Placental epithelial cell (primary cell): ENCODE measurements at places on chromosomes 12 and 14. TPM values are rescaled to one million over a fixed set of nuclear protein-coding genes. Genes with fewer than 3 reads are reported as not detected.

The VASH1 gene
- total RNA-seq: 0.33 and 1.2 TPM in 2 replicates

The CCDC38 gene
- total RNA-seq: under 0.01 and 0.11 TPM in 2 replicates

The AMIGO2 gene
- total RNA-seq: 0.43 and 0.79 TPM in 2 replicates

The ANHX gene
- total RNA-seq: not detected in 2 replicates

The DNAH10 gene
- under 0.01 and 1.2 TPM in 2 replicates for total RNA-seq

The GSKIP gene
- total RNA-seq: 17.7 and 30.7 TPM in 2 replicates

The C1S gene
- 0.87 and 6.7 TPM in 2 replicates for total RNA-seq

The ARHGEF25 gene
- total RNA-seq: 6.0 and 22.4 TPM in 2 replicates

The BEST3 gene
- total RNA-seq: under 0.01 and 0.87 TPM in 2 replicates

The VRTN gene
- total RNA-seq: not detected in 2 replicates

The GNB3 gene
- total RNA-seq: 0.65 and 3.1 TPM in 2 replicates

The CCDC175 gene
- total RNA-seq: not detected in 2 replicates

The POTEM gene
- total RNA-seq: not detected in 2 replicates

The AEBP2 gene
- 12.9 and 23.2 TPM in 2 replicates for total RNA-seq

The P2RX7 gene
- under 0.01 TPM in 1 of 2 replicates, not detected in the other for total RNA-seq

The KRT82 gene
- not detected in 2 replicates for total RNA-seq

The INSM2 gene
- total RNA-seq: under 0.01 TPM in 1 of 2 replicates, not detected in the other

The NRDE2 gene
- 10.1 and 13.3 TPM in 2 replicates for total RNA-seq

The TC2N gene
- 5.9 and 7.9 TPM in 2 replicates for total RNA-seq

The ABCC9 gene
- under 0.01 and 0.11 TPM in 2 replicates for total RNA-seq

The PRB2 gene
- not detected in 2 replicates for total RNA-seq

The ZDHHC22 gene
- total RNA-seq: not detected in 2 replicates

The IL26 gene
- total RNA-seq: not detected in 2 replicates

The STYK1 gene
- total RNA-seq: 22.0 and 31.2 TPM in 2 replicates

The SLC39A2 gene
- total RNA-seq: 1.4 and 3.9 TPM in 2 replicates

The SLC6A12 gene
- not detected in 2 replicates for total RNA-seq

The ACACB gene
- 7.9 and 12.6 TPM in 2 replicates for total RNA-seq

The LIMA1 gene
- 139 and 360 TPM in 2 replicates for total RNA-seq

The ARL1 gene
- total RNA-seq: 71.1 and 82.4 TPM in 2 replicates
